ENCODE measurements at places on chromosomes 11 and 22.

GRCh38 chr11:93187290-93187689 is 10.5 kb downstream of the SLC36A4 start:
- DNase-seq = no peak

GRCh38 chr11:34219941-34220370 is 114.5 kb downstream of the NAT10 start:
- no peak for DNase-seq

DNA sequence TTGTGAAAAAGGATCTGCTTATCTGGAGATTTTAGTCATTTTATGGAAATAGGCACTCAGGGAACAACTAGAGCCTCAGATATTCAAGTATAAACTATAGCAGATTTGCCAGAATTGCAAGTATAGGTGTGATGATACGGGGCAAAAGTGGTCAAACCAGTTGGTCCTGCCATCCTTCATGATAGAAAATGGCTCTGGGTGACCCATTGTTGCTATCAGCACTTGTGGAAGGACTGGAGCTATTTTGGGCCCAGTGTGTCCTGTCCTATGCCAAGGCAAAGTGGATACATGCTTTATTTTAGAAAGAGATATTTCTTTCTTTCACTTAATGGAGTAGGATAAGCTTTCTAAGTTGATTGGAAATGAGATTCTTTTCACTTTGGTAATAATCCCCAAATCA is 85.2 kb downstream of the PPP6R3 start:
- DNase-seq = no peak

GRCh38 chr11:3340025-3340424 is 38.9 kb downstream of the ZNF195 start:
- no peak for DNase-seq

GRCh38 chr22:19576460-19577421 is 52.5 kb upstream of the CLDN5 start:
- DNase-seq = no peak

GRCh38 chr11:125675196-125675595 is 5.5 kb downstream of the ACRV1 start:
- no peak for DNase-seq
